NCI-H1417 treated with DMSO at 0.1 percent for 48 hours (cell line): ENCODE measurements at places on chromosomes 1 and 21.

DNA sequence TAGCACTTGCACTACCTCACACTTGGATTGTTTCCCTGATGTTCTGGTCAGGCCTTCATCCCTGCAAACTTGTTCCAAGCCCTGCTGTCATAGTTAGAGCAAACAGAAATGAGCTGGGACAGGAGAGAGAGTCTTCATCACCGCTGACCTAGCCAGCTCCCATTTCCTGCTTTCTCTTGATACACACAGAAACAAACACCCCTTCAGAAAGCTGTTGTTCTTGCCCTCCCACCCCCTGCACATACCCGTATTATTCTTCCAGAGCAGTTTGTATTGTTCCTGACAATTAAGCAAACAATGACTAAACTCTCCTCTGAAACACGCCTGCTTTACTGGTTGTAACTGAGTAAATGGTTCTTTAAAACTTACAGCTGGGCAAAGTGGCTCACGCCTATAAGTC, 2.9 kb upstream of the SYT2 start:
- DNase-seq, result no peak

DNA sequence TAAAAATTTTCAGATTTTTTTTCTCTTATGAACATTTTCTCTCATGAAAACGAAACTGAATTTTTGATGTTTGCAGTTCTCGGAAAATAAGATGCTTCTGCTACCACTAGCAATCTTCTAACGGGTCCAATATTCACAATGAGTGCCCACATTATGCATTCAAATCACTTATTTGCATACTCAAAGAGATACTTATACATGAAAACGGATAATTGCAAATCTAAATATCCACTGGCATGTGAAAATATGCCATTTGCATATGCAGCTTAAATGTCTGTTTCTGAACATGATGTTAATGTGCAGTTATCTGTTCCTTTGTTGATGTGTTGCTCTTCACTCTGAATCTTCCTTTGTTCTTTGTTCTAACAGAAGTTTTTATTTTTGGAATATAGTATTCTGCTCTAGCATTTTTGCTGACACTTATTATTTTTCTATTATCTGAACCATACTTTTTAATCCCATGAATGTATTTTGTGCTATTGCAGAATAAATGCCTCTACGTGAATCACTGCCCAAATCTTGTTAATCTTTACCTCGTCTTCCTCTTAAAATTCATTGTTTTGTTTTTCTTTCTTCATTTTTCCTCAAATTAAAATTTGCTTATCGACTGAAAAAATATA, 259.4 kb upstream of the BRINP3 start:
- no peak for DNase-seq

DNA sequence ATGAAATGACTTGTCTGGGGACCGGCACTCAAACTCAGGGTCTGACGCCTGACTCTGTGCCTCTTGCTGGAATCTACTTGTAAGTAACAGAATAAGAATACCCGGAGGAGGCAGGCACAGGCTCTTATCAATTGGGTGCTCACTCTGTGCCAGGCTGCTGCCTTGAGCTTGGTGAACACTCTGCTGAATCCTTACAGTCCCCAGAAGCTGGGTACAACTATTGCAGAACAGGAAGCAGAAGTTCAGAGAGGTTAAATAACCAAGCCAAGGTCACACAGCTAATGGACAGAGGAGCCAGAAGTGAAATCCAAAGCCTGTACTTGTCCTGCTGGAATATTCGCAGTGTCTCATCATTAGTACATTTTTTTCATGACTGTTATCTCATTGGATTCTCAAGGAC, 86.0 kb downstream of the EPHB2 start:
- no peak for DNase-seq

GRCh38 chr21:15904389-15904788, 174.6 kb downstream of the USP25 start:
- no peak for DNase-seq

GRCh38 chr1:83418558-83418957, 580.4 kb downstream of the TTLL7 start:
- no peak for DNase-seq
